NCI-H187 (cell line): ENCODE measurements at places on chromosomes 3 and 15.

DNA sequence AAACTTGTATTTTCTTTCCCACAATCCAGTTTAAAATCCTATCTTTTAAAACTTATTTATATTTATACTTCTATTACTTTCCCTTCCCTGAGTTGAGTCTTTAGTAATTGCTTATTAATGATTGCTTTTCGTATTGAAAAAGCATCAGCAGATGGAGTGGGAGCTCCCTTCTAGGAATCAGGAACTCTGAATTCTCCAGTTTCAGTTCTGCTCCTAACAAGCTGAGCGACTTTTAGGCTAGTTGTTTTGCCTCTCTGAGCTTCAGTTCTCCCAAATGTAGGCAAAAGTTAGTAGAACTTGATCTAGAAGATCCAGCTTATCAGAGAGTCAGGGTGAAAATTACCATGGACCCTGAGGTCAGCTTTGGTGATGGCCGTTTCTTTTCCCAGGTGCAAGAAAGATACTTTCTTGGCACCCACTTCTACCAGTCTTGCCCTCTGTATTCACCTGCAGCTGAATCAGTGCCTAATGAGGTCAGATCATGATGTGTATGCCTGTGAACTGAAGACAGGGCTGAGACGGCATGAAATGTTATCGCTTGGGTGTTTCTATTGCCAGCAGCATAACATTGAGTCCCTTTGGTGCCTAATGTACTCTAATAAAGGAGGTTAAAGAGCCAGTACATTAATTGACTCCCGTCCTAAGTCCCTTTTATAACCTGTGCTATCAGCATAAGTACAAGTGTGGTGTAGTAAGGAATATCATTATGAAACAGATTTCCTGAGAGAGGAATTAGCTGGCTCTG is 194.5 kb upstream of the TBC1D5 start:
- DNase-seq, result no peak

GRCh38 chr15:86489981-86490380 is 410.3 kb downstream of the AGBL1 start:
- no peak for DNase-seq

DNA sequence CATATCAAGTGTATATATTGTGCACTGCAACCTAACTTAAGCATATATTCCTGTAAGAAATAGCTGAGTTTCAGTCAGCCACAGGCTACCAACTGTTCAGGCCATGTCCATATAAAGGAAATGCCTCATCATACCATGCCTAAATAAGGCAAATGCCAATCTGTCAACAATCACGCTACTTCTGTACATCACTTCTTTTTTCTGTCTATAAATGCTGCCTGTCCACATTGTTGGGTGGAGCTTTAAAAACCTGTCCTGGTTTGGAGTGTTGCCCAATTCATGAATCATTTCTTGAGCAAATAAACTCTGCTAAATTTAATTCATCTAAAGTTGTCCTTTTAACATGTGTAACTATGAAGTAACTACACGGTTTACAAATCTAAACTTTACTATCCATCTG is 1091.9 kb downstream of the NSUN3 start:
- no peak for DNase-seq

- DNase-seq, result no peak
Observed at GRCh38 chr3:195895861-195896360, 12.4 kb downstream of the TNK2 start.

GRCh38 chr15:65632780-65633375 is 11.1 kb downstream of the SLC24A1 start:
- DNase-seq, result no peak

- no peak for DNase-seq
Observed at GRCh38 chr3:116607205-116607604, 102.4 kb upstream of the TUSC7 start.

- no peak for DNase-seq
Observed at GRCh38 chr3:85576697-85577200, 618.0 kb downstream of the CADM2 start.

DNA sequence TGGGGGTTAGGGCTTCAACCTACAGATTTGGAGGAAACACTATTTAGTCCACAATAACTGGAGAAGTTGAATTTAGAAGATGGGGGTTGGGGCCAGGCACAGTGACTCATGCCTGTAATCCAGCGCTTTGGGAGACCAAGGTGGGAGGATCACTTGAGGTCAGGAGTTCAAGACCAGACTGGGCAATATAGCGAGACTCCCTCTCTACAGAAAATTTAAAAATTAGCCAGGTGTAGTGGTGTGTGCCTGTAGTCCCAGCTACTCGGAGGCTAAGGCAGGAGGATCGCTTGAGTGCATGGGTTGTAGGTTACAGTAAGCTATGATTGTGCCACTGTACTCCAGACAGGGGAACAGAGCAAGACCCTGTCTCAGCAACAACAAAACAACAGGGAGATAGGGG is 5.0 kb upstream of the DYNLT2B start:
- no peak for DNase-seq

DNA sequence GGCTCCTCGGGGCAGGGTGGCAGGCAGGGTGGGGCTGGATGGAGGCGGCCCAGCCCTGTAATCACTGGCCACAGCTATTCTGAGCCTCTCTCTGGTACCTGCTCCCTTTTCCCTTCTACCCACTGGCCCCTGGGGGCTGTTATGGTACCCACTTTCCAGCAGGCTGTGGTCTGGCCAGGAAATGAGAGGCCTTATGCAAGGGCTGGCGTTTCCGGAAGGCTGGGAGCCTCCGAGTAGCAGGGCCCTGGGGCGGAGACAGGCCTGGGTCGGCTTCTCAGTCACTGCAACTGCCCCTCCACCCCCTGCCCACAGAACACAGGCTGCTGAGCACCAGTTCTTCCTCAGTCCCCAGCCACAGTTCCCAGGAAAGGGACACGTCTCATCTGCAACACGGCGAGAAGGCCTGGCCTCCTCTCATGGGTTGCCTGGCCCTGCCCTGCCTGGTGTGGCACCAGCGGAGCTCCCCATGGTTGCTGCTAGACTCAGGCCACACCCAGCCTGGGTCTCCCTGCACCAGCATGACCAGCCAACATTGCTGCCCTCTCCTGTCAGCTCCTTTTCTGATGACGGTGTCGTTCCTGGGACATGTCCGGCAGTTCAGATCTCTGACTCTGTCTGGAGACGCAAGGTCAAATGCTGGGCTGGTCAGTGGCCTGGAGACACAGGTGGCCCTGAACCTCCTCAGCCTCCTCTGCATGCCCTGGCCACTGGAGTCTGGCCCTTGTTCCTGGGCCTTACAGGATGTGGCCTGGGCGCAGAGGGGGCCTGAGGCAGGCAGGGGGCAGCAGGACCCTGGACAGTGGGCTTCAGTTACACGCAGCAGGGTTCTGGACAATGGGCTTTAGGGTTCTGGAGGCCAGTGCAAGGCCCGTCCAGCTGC is 6.5 kb downstream of the CHST13 start:
- no peak for DNase-seq

GRCh38 chr3:122714273-122714672 is 33.6 kb downstream of the PARP14 start:
- DNase-seq, result no peak

- DNase-seq, result no peak
Observed at GRCh38 chr3:14846226-14846880, 27.6 kb downstream of the FGD5 start.

- DNase-seq, result no peak
Observed at GRCh38 chr15:56910801-56911200, 7.6 kb upstream of the TCF12 start.

- DNase-seq, result peak; percentile 41
Observed at GRCh38 chr3:113275929-113276750, 64.8 kb downstream of the BOC start.

- DNase-seq, result no peak
Observed at GRCh38 chr3:111336511-111336910, 205.5 kb upstream of the CD96 start.

DNA sequence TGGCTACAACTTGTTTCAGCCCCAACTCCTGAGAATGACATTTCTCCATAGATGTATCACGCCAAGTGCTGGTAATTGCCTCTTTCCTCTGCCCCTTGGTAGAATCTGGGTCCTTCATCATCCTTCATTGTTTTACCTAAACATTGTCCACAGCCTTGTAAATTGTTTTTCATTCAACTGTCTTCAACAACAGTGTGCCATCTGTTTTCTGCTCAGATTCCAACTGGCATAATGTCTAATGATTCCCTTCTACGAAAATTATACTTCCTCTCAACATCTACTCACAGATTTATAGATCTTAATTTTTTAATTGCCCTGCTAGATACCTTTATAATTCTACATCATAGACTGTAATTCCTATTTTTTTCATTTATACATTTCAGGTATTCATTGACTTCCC is 226.9 kb downstream of the TPRG1 start:
- no peak for DNase-seq

- no peak for DNase-seq
Observed at GRCh38 chr3:169420429-169420828, 243.1 kb downstream of the MECOM start.

GRCh38 chr15:43253431-43254403 is 13.0 kb downstream of the TGM5 start:
- no peak for DNase-seq

DNA sequence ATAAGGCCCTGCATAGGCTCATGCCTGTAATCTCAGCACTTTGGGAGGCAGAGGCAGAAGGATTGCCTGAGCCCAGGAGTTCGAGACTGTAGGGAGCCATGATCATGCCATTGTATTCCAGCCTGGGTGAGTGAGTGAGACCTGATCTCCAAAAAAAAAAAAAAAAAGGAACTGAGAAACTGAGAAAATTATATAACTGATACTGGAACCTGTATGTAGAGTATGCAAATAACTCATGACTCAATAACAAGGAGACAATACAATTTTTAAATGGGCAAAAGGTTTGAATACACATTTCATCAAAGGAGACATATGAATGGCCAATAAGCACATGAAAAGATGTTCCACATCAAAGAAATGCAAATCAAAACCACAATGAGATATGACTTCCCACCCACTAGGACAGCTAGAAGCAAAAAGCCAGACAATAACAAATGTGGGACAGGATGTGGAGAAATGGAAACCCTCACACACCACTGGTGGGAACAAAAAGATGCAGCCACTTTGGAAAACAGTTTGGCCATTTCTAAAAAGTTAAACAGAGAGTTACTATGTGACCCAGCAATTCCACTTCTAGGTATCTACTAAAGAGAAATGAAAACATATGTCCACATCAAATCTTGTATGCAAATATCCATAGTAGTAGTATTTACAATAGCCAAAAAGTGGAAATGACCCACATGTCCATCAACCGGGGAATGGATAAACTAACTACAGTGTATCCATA is 70.7 kb downstream of the IQSEC1 start:
- DNase-seq, result no peak

DNA sequence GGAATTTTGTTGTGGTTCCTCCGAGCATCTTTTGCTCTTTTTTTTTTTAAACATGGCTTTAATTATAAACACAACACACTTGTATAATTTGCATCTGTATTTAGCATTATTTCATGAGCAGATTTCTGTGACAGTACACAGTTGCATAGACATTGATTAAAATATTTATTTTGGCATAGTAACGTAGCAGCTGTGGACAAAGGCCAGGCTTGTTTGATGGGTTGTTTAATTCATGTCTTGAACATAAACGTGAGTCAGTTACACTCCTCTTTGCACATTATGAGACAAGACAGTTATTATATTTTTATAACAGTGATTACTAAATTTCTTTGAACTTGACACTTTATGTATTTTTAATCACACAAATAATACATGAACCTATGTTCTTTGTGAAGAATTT is 182.5 kb downstream of the CACNA2D3 start:
- no peak for DNase-seq

GRCh38 chr3:64708456-64708855 is 20.7 kb upstream of the ADAMTS9 start:
- DNase-seq, result no peak

- no peak for DNase-seq
Observed at GRCh38 chr3:108293858-108294257, 2.5 kb upstream of the HHLA2 start.

- DNase-seq, result no peak
Observed at GRCh38 chr3:122060040-122060698, 5.0 kb downstream of the CD86 start.

DNA sequence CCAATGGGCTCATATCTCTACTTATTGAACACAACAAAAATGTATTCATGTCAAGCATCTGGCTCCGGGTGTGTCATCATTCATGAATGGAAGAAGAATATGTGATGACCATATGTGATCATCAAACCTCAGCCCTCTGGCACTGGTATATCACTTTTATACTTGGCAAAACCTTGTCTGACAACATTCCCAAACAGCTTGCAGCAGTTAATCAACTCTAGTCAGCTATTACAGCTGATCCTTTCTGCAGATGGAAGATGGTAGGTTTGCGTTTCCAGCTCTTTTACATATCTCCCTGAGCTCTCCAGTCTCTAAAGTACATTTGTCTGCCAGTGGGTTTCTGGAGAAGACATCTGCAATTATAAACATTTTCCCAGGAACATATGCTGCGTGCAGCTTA is 6.6 kb downstream of the PLSCR5 start:
- no peak for DNase-seq

GRCh38 chr15:56831467-56832005 is 86.9 kb upstream of the TCF12 start:
- no peak for DNase-seq

GRCh38 chr3:29083676-29084075 is 197.2 kb upstream of the RBMS3 start:
- DNase-seq, result no peak

DNA sequence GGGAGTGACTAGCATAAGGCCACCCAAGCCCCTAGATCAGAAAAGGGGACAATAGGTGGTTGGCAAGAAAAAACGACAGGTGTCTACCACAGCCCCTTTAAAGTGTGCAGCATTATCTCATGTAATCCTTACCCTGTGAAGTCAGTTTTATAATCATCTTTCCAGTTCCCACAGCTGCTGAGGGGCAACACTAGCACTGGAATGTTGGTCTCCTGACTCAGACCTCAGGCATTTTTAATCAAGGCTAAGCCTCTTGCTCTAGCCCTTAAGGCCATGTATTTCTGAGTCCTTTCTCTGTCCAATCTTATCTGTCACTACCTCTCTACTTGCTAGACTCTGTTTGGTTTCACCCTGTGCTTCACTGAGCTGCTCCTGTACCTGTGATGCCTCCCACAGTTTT is 171.7 kb downstream of the TLE3 start:
- no peak for DNase-seq

- no peak for DNase-seq
Observed at GRCh38 chr3:18743761-18744160, 318.6 kb upstream of the SATB1 start.
